ENCODE measurements at places on chromosomes 12 and 14. TPM values are rescaled to one million over a fixed set of nuclear protein-coding genes. Genes with fewer than 3 reads are reported as not detected.

DNA sequence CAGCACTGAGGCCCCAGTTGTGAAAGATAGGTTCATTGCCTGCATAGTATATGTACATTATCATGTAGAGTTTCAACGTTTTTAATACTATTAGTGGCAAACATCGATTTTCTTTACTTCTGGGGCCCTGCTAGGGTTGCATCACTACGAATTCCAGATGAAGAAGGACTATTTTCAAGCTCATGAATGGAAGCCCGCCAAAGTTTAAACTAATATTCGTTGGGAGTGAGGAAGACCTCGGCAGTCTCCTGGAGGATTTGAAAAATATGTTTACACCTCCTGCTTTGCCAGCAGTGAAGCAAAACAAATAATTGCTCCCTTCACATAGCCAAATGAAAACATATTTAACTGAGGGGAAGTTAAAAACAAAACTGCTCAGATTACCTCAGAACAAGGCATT lies 672.9 kb upstream of the NOVA1 start:
- DNase-seq, result no peak
- H3K27ac ChIP-seq, result no peak overlapping the region
- no peaks in the 10 kb centered on the region for H3K36me3 ChIP-seq
- no peaks in the 10 kb centered on the region for H3K4me1 ChIP-seq
- no peaks in the 10 kb centered on the region for H3K27me3 ChIP-seq
- no peak overlapping the region for H3K4me3 ChIP-seq

MTERF2 gene
- total RNA-seq, result 4.5 TPM

HSPB8 gene
- total RNA-seq, result 54.6 TPM

KRT73 gene
- not detected for total RNA-seq

- H3K4me1 ChIP-seq, result no peaks in the 10 kb centered on the region
- H3K36me3 ChIP-seq, result no peaks in the 10 kb centered on the region
- no peak within 1 kb of the TSS for H3K27ac ChIP-seq
- H3K4me3 ChIP-seq, result no peak within 1 kb of the TSS
- DNase-seq, result no peak
Measured at GRCh38 chr12:92702754-92703679, at the start of gene PLEKHG7. TSS of gene PLEKHG7 (plus strand) at chr12:92702989. CDS start at chr12:92706632, 3,643 bp downstream.

AMIGO2 gene
- total RNA-seq, result 35.4 TPM

JPH4 gene
- total RNA-seq, result 1.1 TPM

DNA sequence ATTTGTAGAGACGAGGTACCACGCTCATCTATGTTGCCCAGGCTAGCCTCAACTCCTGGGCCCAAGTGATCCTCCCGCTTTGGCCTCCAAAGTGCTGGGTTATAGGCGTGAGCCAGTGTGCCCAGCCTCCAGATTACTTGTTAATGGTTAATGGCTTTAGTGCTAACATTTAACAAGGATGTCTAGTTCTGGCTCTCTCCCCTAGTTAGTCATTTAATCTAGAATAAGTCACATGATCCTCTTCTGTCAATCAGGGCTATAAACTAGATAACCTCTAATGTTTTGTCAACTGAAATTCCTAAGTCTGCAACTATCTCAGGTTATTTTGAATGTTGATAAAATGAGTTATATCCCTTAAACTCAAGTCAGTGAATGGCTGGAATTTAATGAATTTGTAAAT lies 15.7 kb downstream of the ACTR6 start:
- no peaks in the 10 kb centered on the region for H3K27me3 ChIP-seq
- DNase-seq, result no peak
- H3K36me3 ChIP-seq, result peaks cover 18% of the 10 kb centered on the region
- H3K27ac ChIP-seq, result no peak overlapping the region
- H3K4me3 ChIP-seq, result no peak overlapping the region

DNA sequence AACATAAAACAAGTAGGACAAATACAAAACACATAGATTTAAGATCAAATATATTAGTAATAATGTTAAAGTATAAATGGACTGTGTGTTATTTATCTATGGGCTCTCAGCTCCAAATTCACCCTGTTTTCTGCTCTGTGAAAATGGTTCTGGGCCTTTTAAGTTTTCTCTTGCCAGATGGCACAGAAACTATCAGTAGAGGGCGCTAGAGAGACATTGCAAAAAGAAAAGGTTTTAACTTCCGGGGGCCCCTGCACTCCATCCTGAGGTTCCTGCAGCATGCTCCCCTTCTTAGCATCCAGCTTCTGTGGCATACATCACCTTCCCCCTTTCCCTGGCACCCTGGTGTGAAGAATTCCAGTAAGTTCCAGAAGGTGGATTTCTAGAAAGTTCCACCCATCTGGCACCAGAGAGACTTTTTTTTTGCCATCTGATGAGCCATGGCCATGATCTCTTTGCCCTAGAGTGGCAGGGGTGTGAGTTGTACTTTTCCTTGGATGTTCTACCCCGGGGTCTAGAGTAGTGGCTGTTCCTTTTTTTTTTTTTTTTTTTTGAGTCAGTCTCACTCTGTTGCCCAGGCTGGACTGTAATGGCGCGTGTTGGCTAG lies 29.3 kb downstream of the ZCRB1 start:
- no peaks in the 10 kb centered on the region for H3K27me3 ChIP-seq
- H3K4me1 ChIP-seq, result no peaks in the 10 kb centered on the region
- H3K4me3 ChIP-seq, result no peak overlapping the region
- no peak overlapping the region for H3K27ac ChIP-seq
- H3K36me3 ChIP-seq, result no peaks in the 10 kb centered on the region

ESRRB gene
- not detected for total RNA-seq

ITPR2 gene
- 24.8 TPM for total RNA-seq

Measured in astrocyte (in vitro differentiated cells and primary cell).